ENCODE measurements at places on chromosomes 1 and 21.

DNA sequence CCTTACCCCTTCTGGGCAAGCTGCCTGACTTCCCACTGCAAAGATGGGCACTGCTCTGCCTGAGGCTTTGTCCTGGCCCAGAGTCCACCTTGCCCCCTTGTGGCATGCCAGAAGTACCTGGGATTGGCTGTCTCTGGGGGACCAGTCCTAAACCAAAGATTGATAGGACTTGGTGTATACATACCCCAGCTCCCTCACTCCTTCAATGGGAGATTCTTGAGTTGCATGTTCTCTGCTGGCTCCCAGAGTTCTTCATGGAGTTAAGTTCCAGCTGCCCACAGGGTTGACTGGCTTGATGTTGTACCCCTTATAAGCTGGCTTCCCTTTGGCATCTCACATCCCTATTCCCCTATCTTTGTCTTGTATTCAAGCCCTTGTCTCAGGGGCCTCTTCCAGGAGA, 244.8 kb downstream of the GRIK3 start:
- DNase-seq: no peak

DNA sequence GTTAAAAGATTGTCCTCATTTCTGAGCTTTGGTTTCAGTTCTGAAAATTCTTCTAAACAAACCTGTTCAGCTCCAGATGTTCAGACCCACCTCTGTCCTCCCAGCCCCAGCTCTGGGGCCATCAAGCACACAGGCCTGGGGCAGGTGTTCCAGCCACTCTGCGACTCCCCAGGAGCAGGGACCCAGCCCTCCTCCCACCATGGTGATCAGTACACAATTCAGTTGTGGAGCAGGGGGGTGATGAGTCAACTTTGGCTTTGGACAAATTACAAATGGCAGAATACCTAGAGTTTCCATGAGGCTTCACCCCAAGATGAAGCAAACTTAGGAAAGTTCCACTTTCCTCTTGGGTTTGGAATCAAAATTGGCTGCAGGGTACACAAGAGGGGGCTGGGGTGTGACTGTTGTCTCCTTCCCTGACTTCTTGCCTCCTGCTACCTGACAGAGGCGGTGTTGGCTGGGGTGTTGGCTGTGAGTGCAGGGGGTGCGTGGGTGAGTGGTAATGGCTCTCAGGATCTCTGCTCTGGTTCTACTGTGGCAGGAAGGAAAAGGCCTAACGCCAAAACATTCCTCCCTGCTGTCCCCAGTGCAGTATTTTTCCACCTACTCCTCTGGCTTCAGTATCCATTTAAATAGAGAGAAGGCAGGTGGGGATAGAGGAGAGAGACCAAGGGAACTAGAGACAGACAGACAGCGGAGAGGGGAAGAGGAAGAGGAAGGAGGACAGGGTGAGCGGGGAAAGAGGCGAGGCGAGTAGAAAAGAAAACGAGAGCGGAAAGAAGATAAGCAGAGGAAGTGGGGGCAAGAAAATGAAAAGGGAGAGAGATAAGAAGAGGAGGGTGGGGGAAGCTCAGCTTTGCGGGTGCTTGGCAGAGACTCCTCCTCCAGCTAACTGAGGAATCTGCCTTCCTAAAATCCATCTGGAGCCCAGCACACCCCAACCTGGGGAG, 20.6 kb upstream of the LRRN2 start:
- no peak for DNase-seq

- no peak for DNase-seq
Measured at GRCh38 chr1:27507960-27508665, 18.1 kb upstream of the WASF2 start.

- no peak for DNase-seq
Measured at GRCh38 chr21:27614231-27614630, 647.3 kb upstream of the ADAMTS5 start.

- no peak for DNase-seq
Measured at GRCh38 chr1:34591751-34592629, 162.9 kb upstream of the GJB5 start.

- DNase-seq: no peak
Measured at GRCh38 chr1:41020654-41021053, 871 bp downstream of the SLFNL1 start.

DNA sequence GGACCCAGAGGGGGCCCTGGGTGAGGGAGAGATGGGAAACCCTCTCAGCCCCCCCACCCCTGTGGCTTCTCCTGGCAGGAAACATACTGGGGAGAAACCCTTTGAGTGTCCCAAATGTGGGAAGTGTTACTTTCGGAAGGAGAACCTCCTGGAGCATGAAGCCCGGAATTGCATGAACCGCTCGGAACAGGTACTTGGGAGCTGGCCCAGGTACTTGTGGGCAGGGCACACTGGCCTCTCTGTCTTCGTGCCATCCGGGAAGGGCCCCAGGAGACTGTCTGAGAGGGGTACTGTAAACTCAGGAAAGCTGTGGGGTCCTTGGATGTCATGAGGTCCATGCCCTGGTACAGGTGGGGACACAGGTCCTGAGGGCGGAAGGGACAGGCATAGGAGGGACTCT, 6.0 kb downstream of the ZBTB48 start:
- DNase-seq: no peak

GRCh38 chr21:42238185-42238934, 19.4 kb downstream of the ABCG1 start:
- no peak for DNase-seq

GRCh38 chr1:66012106-66012784, 219.6 kb downstream of the PDE4B start:
- no peak for DNase-seq

DNA sequence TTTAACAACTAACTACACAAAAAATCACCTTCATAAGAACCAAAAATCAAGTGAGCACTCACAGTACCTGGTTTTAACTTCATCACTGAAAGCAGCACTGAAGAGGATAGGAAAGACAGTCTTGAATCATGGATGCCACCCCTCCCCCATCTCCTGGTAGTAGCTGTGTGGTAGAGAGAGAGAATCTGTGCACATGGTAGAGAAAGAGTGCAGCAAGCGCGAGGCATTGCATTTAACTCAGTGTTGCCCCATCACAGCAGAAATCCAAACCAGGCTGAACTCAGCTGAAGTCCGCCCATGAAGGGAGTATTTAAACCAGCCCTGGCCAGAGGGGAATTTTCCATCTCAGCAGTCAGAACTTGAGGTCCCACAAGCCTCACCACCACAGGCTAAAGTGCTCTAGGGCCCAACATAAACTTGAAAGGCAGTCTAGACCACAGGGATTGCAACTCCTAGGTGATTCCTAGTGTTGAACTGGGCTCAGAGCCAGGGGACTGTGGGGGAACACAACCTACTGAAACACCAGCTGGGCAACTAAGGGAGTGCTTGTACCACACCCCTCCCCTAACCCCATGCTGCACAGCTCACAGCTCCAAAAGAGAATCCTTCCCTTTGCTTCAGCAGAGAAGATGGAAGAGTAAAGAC, 38.4 kb downstream of the VAV3 start:
- no peak for DNase-seq

DNA sequence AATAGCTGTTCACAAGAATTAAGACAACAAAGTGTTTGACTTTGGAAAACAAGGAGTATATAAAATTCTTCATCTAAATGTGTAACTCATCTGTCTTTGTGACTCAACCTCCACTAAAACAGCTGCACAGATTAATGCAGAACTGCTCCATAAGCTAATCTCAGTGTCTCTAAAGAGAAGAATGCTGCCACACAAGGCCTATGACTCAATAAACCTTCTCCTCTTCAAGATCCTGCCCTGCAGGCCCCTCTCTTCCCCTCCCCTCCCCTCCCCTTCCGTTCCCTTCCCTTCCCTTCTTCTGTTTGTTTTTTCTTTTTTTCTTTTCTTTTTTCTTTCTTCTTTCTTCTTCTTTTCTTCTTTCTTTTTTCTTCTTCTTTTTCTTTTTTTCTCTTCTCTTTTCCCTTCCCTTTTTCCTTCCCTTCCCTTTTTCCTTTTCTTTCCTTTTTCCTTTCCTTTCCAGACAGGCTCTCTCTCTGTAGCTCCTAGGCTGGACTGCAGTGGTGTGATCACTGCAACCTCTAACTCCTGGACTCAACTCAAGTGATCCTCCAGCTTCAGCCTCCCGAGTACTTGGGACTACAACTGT, 1052.8 kb downstream of the BRINP3 start:
- DNase-seq: no peak

DNA sequence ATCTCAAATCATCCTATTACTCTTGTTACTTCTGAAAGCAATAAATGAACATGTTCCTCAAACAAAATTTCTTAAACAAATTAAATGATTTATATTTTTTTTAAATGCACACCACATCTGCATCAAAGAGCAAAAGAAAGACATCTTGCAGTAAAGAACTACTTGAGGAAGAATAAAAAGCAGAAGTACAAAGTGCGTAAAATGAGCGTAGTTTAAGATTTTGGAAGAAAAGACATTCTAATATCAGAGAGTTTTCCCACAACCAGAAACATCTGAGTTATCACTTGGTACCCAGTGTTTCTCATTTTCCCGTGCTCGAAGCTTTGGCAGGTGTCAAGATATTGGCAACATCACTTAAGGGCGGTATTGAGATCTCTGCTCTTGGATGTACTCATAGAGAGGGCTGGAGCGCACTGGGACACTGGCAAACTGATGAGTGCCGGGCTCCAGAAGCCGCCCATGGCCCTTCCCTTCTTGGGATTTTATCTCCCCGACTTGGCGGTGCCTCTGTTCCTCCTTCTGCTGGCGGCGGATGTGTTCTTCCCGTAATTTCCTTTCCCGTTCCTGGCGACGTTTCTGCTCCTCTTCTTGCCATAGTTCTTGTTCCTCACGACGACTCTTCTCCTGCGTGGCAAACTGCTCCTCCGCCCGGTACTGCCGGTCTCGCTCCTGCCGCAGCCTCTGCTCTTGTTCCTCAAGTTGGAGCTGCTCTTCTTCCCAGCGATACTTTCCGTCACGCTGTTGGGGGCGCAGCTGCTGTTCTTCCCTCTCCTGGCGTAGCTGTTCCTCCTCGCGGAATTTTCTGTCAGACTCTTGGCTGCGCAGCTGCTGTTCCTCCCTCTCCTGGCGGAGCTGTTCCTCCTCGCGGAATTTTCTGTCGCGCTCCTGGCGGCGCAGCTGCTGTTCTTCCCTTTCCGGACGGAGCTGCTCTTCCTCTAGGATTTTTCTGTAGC, 7.9 kb downstream of the TCHH start:
- no peak for DNase-seq

DNA sequence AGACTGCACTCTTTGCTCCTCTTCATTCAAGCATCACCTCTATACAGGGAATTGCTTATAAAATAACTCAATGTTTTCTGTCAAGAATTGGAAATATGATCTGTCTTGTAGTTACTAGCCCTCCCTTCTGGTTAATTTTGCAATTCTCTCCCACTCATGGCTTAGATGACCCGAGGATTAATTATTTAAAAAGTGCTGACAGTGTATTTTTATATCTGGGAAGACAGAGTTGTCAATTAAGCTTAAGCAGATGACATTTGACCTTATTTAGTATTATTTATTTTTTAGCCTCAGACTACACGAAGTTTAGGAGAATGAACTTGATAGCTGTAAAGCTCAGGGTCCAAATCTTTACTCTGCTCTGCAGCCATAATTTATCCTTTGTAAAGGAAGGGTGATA, 538.5 kb downstream of the NEGR1 start:
- no peak for DNase-seq

GRCh38 chr1:48558366-48558765, 86.4 kb upstream of the SPATA6 start:
- DNase-seq: no peak

- DNase-seq: no peak
Measured at GRCh38 chr1:8687538-8687937, 129.9 kb downstream of the RERE start.

DNA sequence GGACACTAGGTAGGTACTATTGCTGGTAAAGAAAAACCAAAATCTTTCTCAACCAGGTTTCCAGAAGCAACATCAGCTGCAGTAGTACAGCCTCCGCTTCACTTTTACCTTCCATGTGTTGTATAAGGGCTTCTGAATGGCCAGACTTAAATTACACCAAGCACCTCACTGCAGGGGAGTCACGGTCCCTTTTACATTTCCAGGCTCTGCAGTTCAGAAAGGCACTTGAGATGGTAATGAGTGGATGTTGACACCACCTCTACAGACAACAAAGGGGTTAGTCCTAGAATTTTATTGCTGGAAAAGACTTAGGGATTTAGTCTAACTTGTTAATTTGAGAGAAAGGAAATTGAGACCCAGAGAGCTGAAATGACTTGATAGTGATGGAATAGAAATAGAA, 12.0 kb upstream of the DUSP12 start:
- no peak for DNase-seq

GRCh38 chr1:177142791-177143271, 21.7 kb downstream of the ASTN1 start:
- no peak for DNase-seq

All from esophagus squamous epithelium (tissue), 5 donors.